ENCODE measurements at places on chromosomes 5 and 9.

- DNase-seq: no peak
Observed at GRCh38 chr5:6899221-6899620, 186.0 kb downstream of the TENT4A start.

DNA sequence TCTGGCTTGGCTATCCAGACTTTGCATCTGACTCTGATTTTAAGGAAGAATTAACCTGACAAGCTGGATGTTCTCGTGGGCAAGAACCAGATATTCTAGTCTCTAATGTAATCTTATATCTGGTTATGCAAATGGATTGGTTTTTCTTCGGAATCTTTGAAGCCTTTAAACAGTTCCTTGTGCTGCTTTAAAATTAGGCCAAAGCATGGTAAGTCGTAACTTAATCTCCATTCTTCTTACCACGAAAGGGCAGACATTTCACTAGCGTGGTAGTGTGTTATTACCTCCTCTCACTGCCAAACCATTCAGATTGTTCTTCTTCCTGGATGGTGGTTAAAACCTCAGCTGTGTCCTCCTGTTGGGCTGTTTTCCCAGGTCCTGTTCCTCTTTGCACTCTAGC is 34.1 kb upstream of the TTC23L start:
- DNase-seq: no peak

- no peak for DNase-seq
Observed at GRCh38 chr5:78537821-78538220, 110.8 kb downstream of the LHFPL2 start.

- no peak for DNase-seq
Observed at GRCh38 chr5:41978676-41979075, 53.6 kb downstream of the FBXO4 start.

GRCh38 chr9:124882231-124882630 is 20.3 kb downstream of the ARPC5L start:
- DNase-seq: no peak

DNA sequence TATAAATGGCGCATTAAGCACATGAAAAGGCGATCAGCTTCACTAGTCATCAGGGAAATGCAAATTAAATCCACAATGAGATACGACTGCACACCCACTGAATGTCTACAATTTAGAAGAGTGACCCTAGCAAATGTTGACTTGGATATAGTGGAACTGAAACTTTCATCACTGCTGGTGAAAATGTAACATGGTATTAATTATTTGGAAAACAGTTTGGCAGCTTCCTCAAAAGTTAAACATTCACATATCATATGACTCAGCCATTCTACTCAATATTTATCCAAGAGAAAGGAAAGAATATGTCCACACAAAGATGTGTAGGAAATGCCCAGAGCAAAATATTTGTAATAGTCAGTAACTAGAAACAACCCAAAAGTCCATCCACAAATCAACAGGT is 146.5 kb downstream of the LPAR1 start:
- no peak for DNase-seq

GRCh38 chr5:134139377-134139851 is 24.9 kb downstream of the TCF7 start:
- DNase-seq: no peak
